ENCODE measurements at places on chromosomes 5 and 9.

DNA sequence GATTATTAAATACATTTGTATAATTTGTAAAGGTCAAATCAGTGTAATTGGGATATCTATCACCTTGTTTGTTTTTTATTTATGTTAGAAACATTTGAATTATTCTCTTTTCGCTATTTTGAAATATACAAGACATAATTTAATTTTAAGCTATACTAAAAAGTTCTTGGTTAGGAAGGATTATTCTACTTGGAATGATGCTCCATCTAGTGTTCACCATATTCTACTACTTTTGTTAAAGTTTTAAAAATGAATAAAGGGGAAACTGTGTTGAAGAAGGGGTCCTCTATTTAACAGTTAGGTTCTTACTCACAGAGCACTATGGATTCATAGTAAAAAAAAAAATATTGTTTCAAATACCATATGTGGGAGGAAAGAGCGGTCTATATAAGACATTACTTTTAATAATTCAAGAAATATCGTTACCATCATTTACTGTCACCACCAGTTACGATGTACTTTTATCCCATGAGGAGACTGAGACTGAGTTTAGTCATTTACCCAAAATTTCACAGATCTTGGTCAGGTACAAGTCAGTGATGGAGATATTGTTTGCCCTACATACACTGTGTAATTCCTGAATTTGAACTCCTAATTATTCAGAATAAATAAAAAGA is 6.3 kb upstream of the STOM start:
- no peak for DNase-seq

- no peak for DNase-seq
These were observed 85.5 kb downstream of the CAMSAP1 start for GRCh38 chr9:135821733-135822373.

DNA sequence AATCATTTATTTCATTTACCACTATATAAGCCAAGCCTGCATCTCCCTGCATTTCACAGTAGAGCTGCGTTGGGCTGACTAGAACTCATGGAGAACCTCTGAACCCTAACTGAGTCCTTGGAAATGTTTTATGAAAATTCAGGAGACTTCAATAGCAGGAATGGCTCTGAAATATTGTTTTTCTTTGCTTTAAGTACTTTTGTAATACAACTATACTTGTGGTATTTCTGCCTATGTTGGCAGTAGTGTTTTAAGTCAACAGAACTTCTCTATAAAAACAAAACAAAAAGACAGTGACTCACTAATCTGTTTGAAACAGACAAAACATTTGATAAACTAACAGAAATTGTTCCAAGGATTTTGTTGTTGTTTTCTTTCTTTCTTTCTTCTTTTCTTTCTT is 489.2 kb upstream of the MEF2C start:
- no peak for DNase-seq

- no peak for DNase-seq
These were observed 19.1 kb downstream of the PHF2 start for GRCh38 chr9:93595461-93595860.

DNA sequence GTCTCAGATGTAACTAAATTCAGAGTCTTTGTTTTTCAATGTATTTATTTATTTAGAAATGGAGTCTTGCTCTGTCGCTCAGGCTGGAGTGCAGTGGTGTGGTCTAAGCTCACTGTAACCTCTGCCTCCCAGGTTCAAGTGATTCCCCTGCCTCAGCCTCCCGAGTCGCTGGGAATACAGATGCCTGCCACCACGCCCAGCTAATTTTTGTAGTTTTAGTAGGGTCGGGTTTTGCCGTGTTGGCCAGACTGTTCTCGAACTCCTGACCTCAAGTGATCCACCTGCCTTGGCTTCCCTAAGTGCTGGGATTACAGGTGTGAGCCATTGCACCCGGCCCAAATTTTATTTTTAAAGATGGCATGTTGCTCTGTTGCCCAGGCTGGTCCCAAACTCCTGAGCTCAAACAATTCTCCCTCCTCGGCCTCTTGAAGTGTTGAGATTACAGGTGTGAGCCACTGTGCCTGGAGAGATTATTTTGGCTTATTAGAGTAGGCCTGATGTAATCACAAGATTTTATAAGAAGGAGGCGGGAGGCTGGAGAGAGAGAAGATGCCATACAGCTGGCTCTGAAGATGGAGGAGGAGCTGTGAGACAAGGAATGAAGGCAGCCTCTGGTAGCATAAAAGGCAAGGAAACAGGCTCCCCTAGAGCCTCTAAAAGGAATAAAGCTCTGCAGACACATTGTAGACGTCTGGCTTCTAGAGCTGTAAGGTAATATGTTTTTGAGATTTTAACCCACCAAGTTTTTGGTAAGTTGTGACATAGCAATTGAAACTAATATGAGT is 12.9 kb upstream of the KLF9 start:
- no peak for DNase-seq

DNA sequence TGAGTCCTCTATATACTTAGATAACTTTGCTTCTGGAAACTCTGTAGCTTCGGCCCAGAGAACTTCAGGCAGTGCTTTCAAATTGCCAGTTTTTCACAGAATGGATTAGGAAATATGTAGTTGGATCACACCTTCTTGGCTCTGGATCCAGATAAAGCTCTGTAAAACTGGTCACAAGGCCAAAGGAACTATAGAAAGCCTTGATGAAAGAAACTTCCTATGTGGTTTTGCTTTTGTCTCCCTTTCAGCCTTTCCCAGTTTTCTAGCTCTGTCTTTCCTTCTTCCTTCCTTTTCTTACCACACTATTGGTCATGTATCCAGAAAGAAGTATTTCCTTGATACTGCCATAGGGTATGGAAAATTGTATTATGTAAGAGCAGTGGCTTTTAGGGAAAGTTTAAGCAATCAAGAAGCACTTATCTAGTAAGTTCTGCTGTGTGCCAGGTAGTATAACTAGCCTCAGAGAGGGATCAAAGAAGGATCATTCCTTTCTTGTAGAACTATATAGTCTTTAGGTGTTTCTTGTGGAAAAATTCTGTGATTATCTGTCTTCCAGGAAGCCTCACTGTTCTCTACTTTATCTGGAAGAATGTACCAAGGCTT is 6.3 kb downstream of the GPR21 start:
- DNase-seq = no peak

DNA sequence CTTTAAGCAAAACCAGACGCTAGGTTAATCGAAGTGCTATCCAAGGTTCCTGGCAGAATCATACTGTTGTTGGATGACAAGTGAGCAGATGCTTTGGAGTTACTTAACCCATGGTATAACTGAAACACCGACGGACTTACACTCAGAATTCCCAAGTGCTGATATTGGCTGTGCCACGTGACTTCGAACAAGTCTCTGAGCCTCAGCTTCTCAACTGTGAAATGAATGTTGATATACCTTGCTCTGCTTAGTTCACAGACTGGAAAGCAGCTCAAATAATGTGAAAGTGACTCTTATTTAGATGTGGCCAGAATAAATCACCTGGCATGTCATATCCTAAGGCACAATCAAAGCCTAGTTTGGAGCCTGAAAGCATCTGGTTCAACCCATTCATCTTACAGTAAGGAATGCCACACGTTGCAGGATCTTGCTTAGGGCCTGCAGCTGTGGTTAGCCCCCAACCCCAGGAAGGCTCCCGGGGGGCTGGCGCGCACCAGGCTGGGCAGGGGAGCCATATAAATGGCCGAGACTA is 759 bp downstream of the GEMIN5 start:
- DNase-seq = peak; percentile 58

DNA sequence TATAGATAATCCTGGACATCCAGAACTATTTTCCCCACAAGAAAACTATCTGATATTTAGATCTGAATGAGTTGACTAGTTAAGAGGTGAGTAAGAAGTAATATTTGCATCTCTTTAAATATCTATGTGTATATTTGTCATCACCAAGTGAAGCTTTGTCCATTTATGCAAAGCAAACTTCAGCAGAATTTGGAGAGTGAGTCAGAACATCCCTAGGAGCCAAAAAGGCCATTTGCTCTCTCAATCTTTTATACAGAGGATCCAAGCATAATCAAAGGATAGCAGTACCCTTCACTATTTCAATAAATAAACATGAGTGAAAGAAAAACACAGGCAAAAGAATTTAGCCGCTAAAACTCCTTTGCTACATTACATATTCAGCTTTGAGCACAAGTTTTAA is 454.4 kb downstream of the NR2F1-AS1 start:
- DNase-seq = no peak

GRCh38 chr9:129416821-129417539 is 203.9 kb downstream of the C9orf50 start:
- no peak for DNase-seq

DNA sequence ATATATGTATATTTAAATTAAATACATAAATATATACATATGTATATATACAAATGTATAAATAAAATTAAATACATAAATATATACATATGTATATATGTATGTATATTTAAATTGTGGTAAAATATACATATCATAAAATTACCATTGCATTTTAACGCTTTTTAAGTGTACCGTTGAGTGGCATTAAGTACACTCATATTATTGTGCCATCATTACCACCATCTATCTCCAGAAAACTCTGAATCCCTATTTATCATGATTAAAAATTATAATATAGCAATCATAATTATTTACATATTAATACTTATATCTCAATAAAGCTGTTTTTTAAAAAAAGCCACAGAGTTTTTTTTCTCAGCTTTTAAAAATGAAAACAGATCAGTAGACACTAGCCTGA is 27.1 kb upstream of the VCAN start:
- DNase-seq = no peak

DNA sequence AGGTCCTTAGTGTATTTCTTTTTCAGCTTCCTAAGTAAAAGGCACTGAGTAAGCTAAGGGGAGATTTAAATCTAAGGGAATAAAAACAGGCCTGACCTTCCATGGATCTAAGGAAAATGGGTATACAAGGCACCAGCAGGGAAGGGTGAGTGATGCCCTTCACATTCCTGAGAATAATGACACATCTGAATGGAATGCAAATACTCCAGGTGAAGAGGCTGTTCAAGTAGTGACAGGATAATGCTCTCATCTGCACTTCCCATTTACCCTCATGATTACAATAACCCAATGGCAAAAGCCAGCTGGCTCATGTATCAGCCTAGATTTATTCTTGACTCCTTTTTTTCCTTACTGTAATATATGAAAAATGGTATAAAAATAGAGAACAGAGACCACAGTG is 216.2 kb upstream of the ACTBL2 start:
- DNase-seq = peak; percentile 2

DNA sequence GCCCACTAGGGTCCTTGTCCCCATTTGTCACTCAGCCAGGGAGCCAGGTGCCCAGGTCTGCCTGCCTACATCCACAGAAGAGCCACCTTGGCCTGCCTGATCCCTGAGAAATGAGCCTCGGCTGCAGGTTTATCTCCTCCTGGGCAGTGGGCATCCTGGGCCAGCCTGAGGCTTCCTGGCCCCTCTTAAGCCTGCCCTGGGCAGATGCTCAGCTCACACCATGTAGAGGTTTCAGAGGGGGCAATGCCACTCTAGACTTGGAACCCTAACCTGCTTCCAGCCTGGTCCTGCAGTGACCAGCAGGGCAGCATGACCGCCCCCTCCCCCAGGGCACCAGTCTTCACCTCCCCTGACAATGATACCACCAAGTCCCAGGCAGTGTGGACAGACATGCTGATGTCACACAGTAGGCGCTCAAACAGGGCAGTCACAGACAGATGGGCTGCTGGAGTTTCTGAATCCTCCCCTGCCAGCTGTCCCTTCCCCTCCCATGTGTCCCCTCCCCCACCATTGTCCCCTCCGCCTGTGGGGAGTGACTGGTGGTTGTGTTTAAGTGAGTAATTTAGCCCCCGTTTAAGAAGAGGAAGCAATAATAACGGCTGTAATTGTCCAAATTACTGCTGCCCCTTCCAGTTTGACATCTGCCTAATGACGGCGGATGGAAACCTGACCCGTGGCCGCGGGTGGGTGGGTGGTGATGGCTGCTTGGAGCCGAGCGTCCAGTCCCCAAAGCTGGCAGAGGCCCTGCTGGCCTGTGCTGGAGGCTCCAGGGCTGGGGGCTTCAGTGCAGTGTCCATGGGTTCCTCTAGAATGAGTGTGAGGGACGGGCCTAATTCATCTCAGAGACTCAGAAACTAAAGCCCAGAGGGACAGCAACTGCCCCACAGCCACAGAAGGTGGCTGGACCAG is 147.7 kb downstream of the BARX1 start:
- DNase-seq = peak; percentile 45

GRCh38 chr5:149128023-149128875 is 13.0 kb upstream of the ABLIM3 start:
- peak; percentile 60 for DNase-seq

DNA sequence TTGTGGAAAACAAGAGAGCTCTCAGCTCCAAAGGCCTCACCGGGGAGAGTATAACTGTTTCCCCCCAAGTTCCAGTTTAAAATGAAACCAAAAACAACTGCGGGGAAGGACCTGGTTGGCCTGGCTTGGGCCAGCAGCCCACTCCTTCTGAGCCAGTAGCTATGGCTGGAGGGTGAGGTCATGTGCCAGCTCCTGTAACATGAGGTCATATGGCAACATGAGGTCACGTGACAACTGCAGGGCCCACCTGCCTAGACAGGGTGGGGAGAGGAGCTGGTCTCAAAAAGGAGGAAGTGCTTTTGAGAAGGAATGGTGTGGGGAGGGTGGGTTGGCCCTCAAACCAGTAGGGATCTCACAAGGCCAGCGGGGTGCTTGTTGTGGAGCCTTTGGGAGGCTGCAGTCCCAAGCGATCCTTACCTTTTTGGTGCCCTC is 29.3 kb upstream of the CRB2 start:
- no peak for DNase-seq

- no peak for DNase-seq
These were observed 41.6 kb downstream of the TARS1 start for GRCh38 chr5:33482335-33482734.

GRCh38 chr9:127537792-127538191 is 74.3 kb upstream of the STXBP1 start:
- no peak for DNase-seq

DNA sequence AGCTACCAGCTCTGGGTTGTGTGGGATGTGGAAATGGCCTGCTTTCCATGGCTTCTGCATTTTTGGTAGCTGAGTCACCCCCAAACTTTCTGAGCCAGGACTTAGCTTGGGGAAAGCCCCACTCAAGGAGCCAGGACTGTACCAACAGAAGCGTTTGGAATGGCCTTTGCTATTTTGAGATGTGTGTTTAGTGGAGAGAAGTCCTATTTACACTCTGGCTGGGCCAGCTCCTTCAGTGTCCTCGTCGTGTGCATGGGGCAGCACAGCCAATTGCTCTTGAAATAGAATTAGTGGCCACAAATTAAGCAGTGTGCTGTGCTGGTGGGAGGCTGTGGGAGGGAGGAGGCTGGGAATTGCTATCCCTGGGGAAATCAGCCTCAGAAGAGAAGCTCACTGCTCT is 51.6 kb downstream of the ENTREP1 start:
- no peak for DNase-seq

DNA sequence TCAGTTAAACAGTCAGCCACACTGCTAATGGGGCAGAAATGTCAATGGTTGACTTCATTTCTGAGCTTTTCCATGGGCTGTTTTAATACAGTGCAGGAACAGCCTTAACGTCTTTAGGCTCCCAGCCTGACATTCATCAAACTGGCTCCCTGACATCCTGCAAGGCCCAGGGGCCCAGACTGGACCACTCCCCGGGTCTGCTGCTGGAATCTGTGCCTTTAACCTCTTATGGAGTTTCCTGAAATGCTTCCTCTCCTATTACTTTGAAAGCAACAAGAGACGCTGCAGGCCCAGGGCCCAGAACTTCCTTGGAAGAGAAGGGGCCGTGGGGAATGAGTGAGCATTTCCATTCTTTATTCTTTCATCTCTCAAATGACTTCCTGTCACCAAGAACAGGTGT is 216.8 kb upstream of the PANK3 start:
- DNase-seq = no peak

GRCh38 chr5:130885027-130885426 is 280.0 kb downstream of the HINT1 start:
- DNase-seq = no peak
